ENCODE measurements at places on chromosomes 3 and 15.

GRCh38 chr3:146625186-146625775 lies 20.1 kb upstream of the PLSCR5 start:
- DNase-seq = no peak

- no peak for DNase-seq
Measured at GRCh38 chr3:103977417-103977816, 1389.3 kb upstream of the ALCAM start.

GRCh38 chr3:64187065-64187959 lies 38.0 kb downstream of the PRICKLE2 start:
- DNase-seq = peak; percentile 64

GRCh38 chr15:70503798-70504298 lies 259.5 kb downstream of the UACA start:
- DNase-seq = no peak

DNA sequence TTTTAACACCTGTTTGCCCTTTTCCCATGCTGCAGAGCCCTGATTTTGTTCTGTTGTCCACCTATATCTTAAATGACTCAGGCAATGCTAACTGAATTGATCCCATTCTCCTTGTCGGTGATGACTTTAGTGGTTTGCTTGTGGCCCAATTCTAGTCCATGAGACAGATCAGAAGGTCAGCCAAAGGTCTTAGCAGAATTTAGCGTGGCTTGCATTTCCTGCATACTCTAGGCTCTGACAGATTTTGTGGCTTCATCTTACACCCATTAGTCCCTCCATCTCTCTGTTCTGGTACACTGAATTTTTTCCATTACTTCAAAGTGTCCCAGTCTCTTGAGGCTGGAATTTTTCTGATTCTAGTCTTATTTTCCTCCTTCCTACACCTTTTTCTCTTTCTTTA lies 161.9 kb downstream of the STAC start:
- no peak for DNase-seq

DNA sequence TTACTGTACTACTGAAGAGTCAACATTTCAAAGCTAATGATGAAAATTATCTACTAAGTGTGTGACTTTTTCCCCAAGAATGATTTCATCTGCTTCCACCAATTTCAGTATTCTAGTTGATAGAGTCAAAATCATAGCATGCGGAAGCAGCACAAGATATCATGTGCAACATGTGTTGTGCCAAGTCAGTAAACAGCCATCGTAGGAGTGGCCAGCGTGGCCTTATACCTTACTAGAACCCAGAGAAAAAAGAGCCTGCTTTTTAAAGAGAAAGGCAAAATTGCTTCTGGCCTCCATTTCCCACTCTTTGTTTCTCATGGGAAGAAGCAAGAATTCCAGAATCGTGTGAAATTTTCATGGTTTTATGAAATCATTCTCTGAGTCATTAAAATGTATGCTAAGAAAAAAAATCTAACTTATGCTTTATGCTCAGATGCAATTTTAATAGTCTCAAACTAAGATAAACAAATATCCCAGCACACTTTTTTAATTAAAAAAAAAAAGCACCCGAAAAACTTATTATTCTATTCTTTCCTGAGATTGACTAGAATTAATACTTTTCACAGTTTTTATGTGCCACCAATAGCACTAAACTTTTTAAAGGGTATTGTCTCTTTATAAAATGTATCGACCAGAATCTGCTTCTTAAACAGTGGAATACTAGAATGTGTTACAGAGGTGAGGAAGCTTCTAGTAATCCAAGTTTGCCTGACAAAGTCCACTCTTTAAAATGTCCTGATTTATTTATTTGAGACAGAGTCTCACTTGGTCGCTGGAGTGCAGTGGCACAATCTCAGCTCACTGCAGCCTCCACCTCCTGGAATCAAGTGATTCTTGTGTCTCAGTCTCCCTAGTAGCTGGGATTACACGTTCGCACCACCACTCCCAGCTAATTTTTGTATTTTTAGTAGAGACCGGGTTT lies 87.3 kb downstream of the MBNL1 start:
- DNase-seq = no peak

DNA sequence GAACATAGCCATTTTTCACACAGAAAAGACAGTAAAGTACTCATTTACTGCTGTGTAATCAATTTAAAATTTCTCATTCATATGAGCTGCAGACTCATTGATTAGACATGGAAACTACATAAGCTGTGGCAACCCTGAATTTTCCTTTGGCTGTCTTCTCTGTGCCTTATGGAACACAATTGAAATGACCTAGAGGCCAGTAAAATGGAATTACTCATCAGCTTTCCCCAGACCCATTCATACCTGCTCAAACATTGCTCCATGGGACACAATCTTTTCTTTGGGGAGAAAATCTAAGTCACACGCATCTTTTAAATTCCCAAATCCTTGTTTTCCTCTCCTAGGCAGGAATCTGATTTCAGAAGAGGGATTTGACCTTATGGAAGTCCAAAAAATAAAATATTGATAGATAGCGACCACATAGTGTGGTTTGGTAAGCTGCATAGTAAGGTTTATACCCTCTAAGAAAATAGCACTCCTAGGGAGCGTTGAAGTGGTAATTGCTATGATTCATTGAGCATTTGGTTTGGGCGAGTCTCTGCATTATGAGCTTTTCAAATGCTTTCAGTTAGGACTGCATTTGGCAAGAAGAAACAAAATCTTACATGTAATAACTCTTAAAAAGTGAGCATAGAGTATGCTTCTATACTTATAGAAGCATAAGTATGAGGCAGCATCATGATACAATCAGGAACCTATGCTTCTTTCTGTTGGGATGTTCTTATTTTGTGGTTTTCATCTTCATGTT lies 243.4 kb upstream of the GADL1 start:
- DNase-seq = no peak

DNA sequence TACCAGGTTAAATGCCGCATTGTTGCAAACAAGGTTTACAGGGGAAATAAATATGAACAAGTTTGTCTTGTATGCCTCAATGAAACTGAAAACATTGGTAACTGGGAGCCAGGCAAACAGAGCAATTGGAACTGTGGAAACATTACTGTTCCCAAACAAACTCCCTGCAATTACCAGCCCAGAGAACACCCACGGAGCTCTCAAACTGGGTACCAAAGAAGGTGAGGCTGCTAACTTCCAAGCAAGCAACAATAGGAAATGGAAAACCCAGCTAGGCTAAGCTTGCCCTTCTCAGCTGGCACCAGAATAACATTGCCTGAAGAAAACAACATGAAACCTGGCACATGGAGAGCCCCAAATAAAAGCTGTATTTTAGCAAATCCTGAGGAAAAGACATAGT lies 218.9 kb upstream of the THRB start:
- DNase-seq = no peak

- no peak for DNase-seq
Measured at GRCh38 chr15:86608461-86609205, 529.0 kb downstream of the AGBL1 start.

DNA sequence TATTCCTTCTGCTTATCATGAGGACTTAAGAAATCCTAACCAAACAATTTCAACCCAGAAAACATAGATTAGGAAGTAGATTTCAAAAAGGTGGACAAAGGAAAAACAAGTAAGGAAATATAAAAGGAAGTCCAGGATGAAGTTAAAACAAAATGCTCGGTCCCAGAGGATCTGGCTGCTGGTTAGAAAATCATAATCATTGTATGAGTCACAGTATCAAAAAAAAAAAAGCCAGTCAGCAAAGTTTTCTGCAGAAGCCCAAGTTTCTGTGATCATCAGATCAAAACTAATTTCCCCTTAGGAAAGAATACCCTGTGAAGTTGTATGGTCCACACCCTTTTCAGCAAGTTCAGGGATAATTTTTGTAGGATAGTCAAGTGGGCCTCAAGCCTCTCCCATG lies 43.0 kb upstream of the LRTM1 start:
- DNase-seq = no peak

DNA sequence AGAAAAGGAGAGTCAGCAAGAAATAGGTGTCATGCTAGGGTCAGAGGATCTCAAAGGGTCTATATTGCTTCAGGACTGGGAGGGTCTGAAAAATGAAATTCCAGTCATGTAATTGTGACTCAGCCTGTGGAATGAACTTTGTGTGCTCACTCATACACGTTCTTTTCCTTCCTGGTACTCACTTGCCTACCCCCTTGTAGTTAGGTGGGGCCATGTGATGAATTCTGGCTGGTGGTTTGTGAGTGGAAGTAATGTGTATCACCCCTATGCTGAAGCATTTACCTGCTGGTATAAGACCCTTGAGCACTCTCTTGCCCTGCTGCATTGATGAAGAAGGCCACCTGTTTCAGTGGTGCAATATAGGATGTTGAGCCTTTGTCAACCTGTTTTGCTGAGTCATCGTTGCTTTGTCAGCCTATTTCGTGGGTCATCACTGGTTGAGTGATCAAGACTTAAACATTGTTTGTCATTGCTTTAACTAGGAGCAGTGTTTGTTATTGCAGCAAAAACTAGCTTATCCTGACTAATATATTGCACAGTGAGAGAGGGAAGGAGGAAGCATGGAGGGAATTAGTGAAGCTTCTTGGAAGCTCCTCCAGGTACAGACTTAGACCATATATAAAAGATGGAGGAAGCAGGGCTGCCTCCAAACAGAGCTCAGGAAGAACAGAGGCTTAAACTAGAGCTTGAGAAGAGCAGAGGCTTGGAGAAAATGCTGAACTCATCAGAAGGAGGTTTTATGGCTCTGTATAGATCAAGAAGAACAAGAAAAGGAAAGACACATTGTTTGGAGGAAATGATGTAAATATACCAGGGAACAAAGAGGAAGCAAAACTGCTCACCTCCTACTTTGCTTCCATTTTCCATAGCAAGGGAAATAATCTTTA lies 28.9 kb downstream of the TLNRD1 start:
- no peak for DNase-seq

DNA sequence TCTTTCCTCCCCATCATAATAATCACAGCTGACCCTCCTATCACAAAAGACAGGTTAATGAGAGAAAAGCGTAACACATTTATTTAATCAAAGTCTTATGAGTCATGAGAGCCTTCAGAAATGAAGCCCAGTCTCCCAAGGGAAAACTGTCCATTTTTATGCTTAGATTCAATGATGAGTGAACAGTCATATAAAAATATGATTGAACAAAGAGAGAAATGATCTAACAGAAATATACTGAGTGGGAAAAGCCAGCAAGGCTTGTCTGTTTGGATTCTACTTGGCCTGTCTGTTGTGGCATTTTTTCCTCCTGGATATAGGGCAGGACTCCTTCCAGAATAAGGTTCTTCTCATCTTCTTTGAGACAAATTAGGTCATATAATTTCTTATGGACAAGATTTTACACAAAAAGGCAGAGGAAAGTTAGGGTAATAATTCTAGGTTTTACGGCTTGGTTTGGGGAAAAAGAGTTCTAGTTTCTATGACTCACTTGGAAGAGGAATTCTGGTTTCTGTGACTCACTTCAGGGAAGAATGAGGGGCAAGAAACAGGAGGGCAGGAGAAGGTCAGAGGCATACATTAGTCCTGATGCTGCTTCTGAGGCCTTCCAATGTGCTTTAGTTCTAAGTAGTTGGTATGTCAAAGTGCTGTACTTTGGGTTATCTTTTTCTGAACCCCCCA lies 534.2 kb downstream of the ZIC1 start:
- peak; percentile 57 for DNase-seq

DNA sequence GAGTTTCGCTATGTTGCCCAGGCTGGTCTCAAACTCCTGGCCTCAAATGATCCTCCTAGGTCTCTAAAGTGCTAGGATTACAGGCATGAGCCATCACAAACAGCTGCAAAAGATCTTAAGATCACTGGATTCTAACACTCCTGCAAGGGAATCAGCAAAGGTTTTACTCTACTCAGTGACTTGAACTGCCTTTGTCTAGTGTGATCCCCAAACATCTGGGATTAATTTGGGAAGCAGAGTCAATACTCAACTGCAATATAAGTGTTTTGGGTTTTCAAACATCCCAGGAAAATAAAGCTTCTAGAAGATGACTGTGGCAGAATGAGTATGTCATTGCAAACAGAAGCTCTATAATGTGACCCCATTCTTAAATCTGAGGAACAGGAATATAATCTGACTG lies 7.2 kb downstream of the SPG21 start:
- no peak for DNase-seq

- DNase-seq = no peak
Measured at GRCh38 chr15:68991723-68992122, 22.8 kb upstream of the NOX5 start.

- DNase-seq = no peak
Measured at GRCh38 chr3:133282236-133282635, 117.6 kb upstream of the BFSP2 start.

GRCh38 chr3:74370342-74370741 lies 244.1 kb downstream of the CNTN3 start:
- no peak for DNase-seq

GRCh38 chr3:196320137-196320536 lies 2.1 kb upstream of the DYNLT2B start:
- no peak for DNase-seq

DNA sequence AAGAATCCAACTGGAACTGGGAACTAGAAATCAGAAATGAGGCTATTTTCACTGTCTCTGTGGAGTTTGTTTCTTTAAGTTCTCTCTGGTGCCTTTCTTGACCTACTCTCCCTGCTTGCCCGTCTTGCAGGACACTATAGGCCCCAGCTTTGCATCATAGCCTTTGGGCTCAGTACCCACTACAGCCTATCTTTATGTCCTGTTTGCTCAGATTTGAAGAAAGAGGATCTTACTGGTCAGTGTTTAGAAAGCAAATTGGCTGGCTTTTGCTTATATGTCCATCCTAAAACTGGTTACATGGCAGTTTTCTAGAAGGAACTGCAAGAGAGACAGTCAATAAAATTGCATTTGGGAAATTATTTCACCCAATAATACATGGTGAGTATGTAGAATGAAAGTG lies 231.8 kb upstream of the TBL1XR1 start:
- DNase-seq = no peak

- no peak for DNase-seq
Measured at GRCh38 chr3:32493437-32494414, 8.9 kb downstream of the CMTM6 start.

DNA sequence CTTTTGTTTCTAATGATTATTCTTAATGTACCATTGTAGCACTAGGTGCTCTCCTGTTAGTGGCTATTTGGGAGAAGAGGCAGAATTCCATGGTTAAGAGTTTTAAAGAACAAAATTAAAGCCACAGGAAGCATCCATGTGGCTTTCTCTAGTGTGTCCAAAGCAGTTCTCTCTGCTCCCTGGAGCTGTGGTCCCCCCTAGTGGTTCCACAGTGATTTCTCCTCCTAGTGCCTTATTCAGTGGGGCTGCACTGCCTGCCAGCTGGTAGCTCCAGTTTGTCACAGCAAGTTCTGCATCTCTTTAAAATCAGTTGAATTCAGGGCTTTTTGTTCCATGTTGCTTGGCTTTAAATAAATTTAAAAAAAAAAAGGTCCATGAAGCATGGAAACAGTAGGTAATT lies 39.6 kb upstream of the FAM98B start:
- peak; percentile 23 for DNase-seq

GRCh38 chr3:169384573-169384972 lies 278.9 kb downstream of the MECOM start:
- DNase-seq = no peak

Measured in amniotic stem cell (primary cell).